Spinal cord (tissue), 10 donors: ENCODE measurements at places on chromosomes 16 and 17.

- no peak for DNase-seq
These were observed 16.3 kb downstream of the CAVIN1 start for GRCh38 chr17:42406615-42407288.

GRCh38 chr17:65323049-65323448, 185.9 kb downstream of the RGS9 start:
- DNase-seq: no peak

GRCh38 chr16:54554581-54554980, 268.0 kb upstream of the IRX3 start:
- no peak for DNase-seq

DNA sequence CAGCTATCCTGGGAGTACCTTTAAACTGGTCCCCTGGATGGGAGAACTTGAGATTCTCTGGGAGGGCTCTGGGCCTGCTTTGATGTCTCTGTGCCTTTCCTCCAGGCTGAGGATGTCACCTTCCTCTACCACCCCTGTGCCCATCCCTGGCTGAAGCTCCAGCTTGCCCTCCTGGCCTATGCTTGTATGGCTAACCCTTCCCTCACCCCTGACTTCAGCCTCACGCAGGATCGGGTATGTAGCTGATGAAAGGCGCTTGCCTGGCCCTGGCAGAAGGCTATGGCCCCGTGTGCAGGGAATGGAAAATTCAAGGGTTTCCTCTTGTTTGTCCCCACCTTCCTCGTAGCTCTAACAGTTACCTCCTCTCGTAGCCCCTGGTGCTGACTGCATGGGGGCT, 3.0 kb downstream of the TP53I13 start:
- no peak for DNase-seq

GRCh38 chr16:73459586-73459985, 411.7 kb upstream of the ZFHX3 start:
- no peak for DNase-seq

- no peak for DNase-seq
These were observed 559 bp downstream of the CLUH start for GRCh38 chr17:2710803-2711607.

DNA sequence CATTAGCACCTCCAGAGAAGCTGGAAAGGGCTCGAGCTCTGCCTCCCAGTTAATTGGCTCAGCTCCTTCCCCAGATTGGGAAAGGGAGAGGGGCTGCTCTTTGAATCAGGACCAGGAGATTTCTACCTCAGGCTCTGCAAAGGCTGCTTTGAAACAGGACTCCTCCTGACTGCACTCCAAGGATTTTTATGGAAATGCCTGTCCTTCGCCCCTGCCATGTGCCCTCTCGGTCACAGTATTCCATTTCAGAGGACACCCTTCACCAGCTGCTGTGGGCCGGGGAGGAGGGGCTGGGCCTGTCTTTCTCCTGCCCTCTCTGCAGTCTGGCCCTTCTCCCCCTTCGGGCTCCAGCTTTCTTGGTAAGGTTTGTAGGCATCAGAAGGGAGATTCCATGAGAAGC, 13.6 kb downstream of the MRM1 start:
- DNase-seq: no peak

DNA sequence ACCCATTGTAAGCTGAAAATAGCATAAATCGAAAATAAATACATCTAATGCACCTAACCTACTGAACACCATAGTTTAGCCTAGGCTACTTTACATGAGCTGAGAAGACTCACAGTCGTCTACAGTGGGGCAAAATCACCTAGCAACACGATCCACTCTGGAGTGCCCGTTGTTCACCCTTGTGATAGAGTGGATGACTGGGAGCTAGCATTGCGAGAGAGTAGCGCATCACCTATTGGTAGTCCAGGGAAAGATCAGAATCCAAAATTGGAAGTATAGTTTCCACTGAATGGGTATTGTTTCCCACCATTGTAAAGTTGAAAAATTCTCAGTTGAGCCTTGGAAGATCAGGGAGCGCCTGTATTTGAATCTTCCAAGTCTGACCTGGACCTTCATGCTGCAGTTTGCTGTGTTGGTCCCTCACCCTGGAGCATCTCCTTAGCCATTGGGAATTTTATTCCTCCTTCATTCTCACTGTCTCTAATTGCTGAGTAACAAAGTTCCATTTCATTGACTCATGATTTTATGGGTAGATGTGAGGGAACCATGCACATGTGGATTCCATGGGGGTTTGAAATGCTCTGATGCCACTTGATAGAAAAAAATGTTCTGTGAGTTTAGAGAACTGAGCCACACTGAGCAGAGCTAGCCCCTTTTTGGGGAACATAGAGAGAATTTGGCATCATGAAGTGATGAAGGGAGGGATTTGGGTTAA, 19.6 kb downstream of the AKAP1 start:
- DNase-seq: no peak

GRCh38 chr16:84552135-84552534, 47.7 kb upstream of the MEAK7 start:
- no peak for DNase-seq

GRCh38 chr17:41516830-41517283, 1.8 kb downstream of the KRT15 start:
- DNase-seq: no peak

GRCh38 chr17:34059423-34060220, 195.5 kb upstream of the CCL2 start:
- no peak for DNase-seq

DNA sequence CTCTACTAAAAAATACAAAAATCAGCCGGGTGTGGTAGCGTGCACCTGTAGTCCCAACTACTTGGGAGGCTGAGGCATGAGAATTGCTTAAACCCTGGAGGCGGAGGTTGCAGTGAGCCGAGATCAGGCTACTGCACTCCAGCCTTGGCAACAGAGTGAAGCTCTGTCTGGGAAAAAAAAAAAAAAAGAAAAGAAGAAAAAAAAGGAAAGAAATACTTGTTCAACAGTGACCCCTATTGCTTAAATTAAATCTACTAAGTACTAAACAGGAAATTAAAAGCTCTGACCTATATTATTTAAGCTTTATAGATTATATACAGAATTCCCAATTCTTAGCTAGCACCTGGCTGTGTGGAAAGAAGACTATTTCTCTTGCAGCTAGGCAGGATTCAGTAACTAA, 48.9 kb downstream of the FBXL20 start:
- no peak for DNase-seq

- DNase-seq: no peak
These were observed 24.5 kb downstream of the FBXO39 start for GRCh38 chr17:6800422-6801027.

GRCh38 chr16:57618296-57619132, 9.9 kb upstream of the ADGRG1 start:
- DNase-seq: no peak

GRCh38 chr17:77449908-77450741, 309.4 kb downstream of the SEC14L1 start:
- peak; percentile 89 for DNase-seq

DNA sequence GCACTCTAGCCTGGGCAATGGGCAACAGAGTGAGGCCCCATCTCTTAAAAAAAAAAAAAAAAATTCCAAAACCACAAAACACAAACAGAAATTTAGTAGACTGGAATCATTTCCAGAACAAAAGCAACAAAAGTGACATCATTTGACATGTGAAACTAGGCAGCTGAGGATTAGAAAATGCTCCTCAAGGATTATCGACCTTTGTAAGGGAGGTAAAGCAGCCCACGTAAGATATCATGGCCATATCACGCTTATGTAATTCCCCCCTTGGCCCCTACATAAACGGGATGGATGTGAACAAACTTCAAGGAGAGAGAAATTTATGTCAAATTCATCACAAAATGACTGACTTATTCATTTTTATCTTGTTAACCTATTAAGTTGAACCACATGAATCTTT, 83.3 kb downstream of the WDR59 start:
- DNase-seq: no peak

GRCh38 chr17:2123375-2124251, 68.7 kb downstream of the HIC1 start:
- DNase-seq: peak; percentile 22

- no peak for DNase-seq
These were observed 78.7 kb downstream of the VMP1 start for GRCh38 chr17:59786213-59786535.

GRCh38 chr17:81488276-81488860, 24.2 kb downstream of the ACTG1 start:
- no peak for DNase-seq

DNA sequence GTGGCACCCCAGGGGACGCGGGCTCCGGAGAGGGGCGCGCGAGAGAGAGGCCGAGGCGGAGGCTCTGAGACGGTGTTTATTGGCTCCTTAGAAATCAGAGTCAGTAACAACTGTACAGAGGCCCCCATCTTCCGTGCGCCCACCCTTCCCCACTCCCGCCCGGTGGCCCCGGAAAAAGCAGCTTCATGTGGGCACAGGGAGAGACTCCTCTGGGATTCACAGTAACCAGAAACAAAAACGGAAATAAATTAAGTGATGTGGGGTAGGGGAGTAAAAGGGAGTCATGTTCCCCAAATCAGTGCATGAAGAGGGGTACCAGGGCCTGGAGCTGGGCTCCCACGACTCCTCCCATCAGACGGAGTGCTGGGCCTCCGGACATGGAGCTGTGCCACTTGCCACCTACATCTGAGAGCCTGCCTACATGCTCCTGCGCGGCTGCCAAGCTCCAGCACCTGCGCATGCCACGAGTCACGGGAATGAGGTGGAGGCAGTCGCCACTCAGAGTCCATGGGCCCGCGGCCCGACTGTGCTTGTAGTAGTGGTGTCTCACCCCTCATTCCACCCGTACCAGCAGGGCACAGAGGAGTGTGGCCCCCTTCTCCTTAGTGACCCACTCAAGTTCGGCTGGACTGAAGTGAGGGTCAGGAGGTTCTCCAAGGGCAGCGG, 543 bp upstream of the GPS2 start:
- no peak for DNase-seq

DNA sequence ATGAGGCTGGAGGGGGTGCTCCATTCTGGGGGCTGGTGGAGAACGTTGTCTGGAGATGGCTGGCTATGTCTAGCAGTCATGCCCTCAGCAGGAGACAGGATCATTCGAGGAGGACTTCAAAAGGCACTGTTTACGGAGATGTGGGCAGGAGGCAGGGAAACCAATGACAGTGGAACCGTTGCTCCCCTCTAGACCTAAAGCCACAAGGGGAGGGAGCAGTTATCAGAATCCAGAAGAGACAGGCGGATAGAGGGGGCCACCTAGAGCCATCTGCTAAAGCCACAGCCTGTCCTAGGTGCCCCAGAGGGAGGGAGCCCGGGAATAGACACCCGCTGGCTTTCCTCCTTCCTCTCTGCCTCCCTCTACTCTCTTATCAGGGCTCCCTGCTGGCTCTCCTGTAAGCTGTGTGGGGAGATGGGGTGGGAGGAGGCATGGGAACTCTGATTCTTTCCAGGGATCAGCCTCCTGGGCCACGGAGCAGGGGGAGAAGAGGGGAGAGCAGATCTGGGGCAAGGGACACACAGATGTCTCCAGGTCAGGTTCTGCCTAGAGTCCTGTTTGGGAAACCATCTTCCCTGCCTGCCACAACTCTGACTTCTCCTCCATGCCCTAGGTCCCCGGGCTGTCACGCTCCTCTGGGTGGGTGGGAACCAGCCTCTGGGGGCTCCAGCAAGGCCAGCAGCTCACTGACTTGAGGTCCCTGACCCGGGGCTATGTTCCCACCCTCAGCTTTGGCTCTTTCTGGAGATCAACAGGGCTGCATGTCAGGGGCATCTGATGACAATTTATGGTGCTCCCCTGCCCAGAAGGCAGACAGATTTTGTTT, 42.3 kb downstream of the IRX3 start:
- DNase-seq: no peak

DNA sequence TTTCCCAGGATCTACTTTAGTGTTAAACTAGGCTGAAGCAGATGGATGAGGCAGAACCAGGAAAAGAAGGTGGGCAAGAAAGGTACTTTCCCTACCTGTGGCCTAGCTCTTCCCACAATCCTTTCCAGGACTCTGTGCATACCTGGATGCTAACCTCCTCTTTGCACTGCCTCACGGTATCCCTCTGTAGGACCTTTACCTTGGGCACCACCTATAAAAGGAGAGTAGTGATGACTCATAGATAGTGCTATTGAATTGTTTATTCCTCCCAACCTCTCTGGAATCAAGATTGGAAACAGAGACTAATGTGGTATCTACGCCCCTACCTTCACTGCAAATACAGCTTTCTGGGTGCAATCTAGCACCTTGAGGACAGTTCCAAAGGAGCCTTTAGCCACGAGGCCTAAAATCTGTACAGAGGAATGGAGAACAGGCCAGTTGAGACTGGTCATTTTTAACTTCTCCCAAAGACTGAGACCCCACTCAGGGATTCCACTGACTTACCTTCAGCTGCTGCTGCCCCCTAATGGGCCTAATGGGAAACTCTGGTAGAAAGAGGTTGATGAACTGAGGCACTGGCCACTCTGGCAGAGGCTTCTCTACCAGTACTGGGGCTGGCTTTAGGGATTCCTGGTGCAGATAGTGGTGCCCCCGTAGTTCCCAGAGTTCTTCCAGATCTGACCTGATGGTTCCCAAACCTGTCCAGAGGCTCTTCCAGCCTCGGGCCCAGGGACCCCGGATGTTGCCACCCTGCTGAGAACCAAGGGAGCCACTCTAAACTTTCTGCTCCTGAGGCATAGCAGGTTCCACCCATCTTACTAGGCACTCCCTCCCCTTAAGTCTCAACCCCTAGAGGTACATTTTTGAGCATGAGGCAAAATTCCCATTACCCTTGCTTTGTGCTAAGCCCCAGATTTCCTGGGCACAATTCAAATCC, 781 bp downstream of the RSKR start:
- peak; percentile 78 for DNase-seq

GRCh38 chr17:78558181-78558850, 18.9 kb downstream of the DNAH17 start:
- DNase-seq: no peak

DNA sequence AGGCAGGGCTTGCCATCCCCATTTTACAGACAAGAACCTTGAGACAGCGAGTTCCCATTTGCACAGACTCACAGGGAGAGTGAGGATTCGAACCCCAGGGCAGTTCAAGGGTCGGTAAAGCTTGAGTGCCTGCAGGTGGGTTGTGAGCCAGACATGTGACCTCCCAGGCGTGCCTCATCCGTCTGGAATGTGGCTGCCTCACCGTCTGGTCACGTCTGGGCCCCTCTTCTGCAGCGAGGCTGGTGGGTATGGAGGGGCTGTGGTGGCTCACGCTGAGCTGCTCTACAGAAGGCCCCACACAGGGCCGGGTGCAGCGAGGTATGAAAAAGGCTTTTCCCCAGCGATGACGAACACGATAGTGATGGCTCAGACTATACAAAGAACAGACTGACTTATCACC, 35.8 kb upstream of the LHX1 start:
- no peak for DNase-seq

GRCh38 chr17:43211480-43212402, at the start of gene TMEM106A:
TSS of gene TMEM106A (plus strand) at chr17:43211875. CDS start at chr17:43213042, 1,167 bp downstream.
- peak; percentile 56 for DNase-seq

- DNase-seq: no peak
These were observed 99.5 kb downstream of the C16orf78 start for GRCh38 chr16:49473131-49473530.

GRCh38 chr16:85234310-85235204, 122.3 kb upstream of the CIBAR2 start:
- no peak for DNase-seq

DNA sequence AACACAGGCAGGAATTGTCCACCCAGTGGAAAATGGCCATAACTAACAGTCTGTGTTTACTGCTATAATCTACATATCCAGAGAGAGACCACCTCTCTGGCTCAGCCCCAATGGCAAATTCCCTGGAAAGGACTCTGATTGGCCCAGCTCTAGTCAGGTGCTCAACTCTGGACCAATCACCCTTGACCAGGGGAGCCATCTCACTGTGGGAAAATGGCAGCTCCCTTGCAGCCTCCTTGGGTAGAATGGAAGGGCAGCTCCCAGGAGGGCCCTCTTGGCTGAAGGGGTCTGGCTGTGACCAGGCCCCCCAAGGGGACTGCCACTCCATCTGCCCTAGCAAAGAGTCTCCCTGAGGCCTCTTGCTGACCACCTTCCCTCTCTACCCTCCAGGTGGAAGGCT, 3.1 kb downstream of the ALOX15B start:
- no peak for DNase-seq
